Skin of body (tissue), 3 donors: ENCODE measurements at places on chromosomes 7 and 10. TPM values are rescaled to one million over a fixed set of nuclear protein-coding genes. Genes with fewer than 3 reads are reported as not detected.

DNA sequence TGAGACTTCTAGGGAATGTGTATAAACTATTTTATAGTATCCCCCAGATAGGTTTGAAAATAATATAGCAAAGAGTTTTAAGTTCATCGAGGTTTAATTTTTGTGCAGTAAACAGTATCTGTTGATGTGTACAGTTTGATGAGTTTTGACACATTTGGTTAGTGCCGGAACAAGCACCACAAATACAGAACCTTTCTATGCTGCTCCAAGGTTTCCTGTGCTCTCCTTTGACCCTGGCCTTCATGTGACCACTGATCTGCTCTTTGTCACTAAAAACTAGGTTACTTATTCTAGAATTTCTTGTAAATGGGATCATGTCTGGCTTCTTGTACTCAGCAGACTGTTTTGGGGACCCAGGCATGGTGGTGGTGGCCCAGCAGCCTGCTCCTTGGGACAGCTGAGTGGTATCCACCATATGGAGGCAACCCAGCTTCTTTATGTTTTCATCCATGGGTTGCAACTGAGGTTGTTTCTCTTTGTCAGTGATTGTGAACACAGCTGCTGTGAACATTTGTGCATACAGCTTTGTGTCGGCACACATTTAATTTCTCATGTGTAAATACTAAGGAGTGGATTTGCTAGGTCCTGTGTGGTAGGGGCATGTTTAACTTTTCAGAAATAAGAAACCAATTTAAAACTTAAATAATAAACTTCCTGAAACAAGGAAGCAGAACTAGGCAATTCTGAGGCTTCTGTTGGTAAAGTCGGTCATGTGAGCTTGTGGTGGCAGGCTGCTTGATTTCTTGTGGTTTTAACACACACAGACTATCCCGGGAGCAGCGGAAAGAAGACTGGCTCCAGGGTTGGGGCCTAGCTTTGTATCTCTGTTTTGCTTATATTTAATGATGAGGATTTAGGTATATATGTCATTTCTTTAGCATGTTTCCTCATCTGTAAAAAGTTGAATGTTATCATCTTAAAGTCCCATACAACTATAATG is 219.4 kb downstream of the ABCA13 start:
- DNase-seq: no peak

The CALCR gene
- total RNA-seq: 0.49 TPM

GRCh38 chr7:96314402-96315124 is 7.3 kb downstream of the SLC25A13 start:
- DNase-seq: no peak

The PAX2 gene
- total RNA-seq: not detected

DNA sequence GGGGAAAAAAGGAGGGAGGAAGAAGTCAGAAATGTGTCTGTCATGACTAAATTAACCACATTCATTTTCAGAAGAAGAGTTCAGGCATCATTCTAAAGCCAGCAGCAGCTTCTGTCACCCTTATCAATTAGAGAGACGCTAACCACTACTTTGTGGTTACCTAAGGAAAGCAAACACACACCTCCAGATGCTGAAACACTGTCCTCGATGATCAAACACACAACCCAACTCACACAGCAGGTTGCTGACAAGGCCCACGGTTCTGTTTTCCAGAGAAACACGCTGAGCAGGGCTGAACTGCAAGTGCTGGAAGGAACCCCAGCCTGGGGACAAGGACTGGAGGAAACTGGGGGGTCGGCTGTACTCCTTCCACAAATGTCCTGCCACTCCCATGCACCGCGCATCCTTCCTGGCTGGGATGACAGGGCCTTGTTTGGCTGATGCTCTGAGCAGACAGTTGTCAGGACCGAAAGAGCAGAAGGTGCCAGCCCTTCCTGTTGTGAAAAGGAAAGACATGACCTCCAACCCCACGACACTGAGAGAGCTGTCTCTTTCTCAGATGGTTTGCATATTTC is 36.6 kb downstream of the PRKCQ start:
- DNase-seq: no peak
